Stimulated activated CD4-positive, alpha-beta T cell treated with anti-CD3 and anti-CD28 coated beads, Interleukin-1b, Interleukin-23, amount 100 ng/mL, for 24 hours (primary cell): ENCODE measurements at places on chromosomes 1 and 21.
A peak's percentile ranks its signal among the peaks of the same experiment; 100 is the strongest.

DNA sequence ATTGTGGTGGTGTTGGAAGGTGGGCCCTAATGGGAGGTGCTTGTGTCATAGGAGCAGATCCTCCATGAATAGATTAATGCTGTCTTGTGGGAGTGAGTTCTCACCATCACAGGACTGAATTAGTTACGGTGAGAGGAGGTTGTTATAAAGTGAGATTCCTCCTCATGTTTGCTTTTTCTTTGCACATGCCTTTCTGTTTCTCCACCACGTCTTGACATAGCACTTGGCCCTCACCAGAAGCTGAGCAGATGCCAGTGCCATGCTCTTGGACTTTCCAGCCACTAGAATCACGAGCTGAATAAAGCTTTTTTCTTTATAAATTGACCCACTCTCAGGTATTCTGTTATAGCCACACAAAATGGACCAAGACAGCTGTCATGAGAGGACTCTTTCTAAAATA is 194.8 kb downstream of the PTPRU start:
- no peak for DNase-seq

DNA sequence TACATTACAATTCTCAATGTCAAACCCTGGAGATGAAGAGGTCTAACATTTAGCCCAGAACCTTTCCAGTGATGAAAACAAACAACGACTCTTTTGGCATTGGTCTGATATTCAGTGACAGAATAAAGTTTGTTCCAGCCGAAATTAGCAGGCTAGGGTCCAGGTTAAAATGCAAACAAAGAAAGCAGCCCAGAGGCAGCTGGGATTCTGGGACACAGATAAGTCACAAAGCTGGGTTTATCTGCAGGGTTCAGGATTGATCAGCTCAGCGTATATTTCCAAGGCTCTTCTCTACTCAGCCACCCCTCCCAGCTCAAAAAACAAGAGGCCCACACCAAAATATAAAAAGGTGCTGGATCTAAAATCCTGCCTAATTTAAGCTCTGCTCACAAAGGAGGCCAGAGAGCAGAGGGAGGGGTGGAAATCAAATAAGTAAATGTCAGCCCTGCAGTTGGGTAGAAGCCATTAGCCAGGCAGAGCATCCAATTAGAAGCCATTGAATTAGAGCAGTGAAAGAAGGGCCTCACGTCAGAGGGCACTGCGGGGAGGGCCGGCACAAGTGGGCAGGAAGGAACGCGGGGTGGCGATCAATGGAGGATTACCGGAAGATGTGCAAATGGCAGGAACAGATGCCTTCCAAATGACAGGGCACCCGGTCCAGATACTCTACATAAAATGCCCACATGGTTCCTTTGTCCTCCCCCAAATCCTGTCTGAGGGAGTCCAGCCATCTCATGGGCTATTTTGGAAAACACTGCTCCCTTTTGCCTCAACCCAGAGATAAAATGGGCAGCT is 3.2 kb upstream of the KLHDC8A start:
- DNase-seq: no peak

- DNase-seq: no peak
Measured at GRCh38 chr1:226611301-226611700, 62.7 kb downstream of the STUM start.

DNA sequence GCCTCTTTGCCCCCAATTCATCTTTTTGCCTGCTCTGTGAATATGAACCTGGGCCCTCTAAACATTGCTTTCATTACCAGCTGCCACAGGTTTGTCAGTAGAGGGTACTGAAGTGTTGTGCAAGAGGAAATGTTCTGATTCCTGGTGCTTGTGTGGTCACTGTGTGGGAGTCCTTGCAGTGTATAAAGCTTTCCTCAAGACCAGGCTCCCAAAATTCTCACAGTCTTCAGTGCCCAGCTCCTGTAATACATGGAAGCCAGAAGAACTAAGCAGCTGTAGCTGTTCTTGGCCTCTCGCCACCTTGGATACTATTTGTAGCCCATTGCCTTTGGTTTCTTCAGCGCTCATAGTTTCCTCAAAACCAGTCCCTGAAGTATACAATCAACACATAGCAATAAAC is 1046.2 kb downstream of the BRINP3 start:
- no peak for DNase-seq

DNA sequence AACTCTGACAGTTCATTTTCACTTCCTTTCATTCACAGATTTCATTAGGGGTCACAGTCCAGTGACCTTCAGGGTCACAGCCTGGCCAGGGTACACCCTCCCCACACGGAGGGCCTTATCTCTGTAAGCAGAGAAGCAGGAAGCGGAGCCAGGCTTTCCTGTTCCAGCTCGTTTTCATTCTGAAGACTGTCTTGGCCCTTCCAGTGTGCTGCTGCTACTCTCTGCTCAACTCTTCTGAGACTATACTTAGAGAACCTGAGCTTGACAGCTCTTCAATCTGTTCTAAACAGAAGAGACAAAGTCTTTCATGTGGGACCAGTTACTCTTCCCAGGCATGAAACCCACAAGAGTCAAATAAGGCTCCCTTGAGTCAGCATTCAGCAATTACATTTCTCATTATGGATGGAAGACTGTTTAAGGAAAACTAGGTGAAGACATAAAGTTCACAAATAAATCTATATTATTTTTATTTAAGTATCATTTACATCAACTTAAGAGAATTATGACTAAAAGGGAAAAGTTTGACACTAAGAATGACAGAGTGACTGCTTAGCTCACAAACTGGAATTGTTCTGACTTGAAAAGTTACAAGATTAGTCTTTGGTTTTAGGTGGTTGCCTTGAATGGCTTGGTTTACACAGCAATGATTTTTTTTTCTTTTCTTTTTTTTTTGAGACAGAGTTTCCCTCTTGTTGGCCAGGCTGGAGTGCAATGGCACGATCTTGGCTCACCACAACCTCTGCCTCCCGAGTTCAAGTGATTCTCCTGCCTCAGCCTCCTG is 4.8 kb upstream of the TDRD10 start:
- DNase-seq: no peak

DNA sequence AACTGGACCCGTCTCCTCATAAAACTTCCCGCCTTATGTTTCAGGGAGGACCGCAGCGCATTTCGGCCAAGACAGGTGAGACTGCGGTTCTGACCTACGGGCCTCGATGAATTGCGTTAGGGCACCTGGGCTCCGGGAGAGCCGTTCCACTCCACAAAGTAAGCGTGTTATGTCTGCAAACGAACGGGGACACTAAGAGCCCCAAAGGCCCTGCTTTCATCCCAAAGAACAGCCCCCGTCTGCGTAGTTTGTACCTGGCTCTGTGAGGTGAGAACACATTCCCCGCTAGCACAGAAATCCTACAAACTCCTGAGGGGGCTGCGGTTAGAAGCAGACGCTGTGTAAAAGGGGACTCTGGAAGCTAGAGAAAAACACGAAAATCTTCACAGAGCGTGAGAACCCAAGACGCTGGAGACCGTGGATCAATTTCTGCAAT is 41.6 kb upstream of the PPIAL4F start:
- DNase-seq: peak; percentile 27

- no peak for DNase-seq
Measured at GRCh38 chr1:10173582-10173981, 36.8 kb upstream of the KIF1B start.

DNA sequence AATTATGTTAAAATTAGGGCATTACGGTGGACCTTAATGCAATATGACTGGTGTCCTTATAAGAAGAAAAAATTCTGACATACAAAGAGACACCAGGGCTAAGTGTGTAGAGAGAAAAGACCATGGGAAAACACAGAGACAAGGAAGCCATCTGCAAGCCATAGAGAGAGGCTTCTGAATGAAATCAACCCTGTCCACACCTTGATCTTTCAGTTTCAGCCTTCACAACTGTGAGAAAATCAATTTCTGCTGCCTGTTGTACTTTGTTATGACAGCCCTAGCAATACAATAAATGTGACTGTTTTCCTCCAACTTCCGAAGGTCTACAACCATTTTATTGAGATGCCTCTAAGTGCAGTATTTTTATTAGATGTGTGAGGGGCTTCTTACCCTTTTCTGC is 1407.2 kb downstream of the MRPL39 start:
- no peak for DNase-seq

- DNase-seq: no peak
Measured at GRCh38 chr1:243312952-243313634, 57.3 kb downstream of the SDCCAG8 start.

- DNase-seq: no peak
Measured at GRCh38 chr1:168410464-168410863, 129.8 kb downstream of the TBX19 start.
